Activated T-helper 2 cell treated with anti-CD3 and anti-CD28 coated beads, Interferon-gamma antibody, Interleukin-2, Interleukin-4, amounts not matched to agents 10 μg/mL and 5 μg/mL and 100 μg/mL, durations not matched to agents 14 hours and 24 hours and 36 hours (primary cell): ENCODE measurements at places on chromosomes 16 and 17.

- no peak for DNase-seq
Observed at GRCh38 chr16:75061669-75062068, 54.9 kb downstream of the LDHD start.

GRCh38 chr17:13593021-13593751, 8.5 kb downstream of the HS3ST3A1 start:
- no peak for DNase-seq

GRCh38 chr17:30477774-30478115, 537 bp downstream of the GOSR1 start:
- DNase-seq, result no peak

DNA sequence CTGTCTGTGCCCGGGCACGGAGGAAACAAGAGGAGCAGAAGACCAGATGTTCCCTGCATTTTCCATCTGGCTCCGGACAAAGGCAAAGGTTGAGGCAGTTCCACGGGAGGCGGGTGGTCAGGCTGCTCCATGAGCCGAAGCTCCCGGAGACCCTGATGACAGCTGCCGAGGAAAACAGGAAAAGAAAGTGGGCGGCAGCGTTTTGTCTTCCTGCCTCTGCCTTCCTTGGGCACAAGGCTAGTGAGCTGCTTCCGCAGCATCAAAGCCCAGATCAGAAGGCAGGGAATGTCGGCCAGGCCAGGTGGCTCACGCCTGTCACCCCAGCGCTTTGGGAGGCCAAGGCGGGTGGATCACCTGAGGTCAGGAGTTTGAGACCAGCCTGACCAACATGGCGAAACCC, 16.2 kb downstream of the SLC43A2 start:
- no peak for DNase-seq

DNA sequence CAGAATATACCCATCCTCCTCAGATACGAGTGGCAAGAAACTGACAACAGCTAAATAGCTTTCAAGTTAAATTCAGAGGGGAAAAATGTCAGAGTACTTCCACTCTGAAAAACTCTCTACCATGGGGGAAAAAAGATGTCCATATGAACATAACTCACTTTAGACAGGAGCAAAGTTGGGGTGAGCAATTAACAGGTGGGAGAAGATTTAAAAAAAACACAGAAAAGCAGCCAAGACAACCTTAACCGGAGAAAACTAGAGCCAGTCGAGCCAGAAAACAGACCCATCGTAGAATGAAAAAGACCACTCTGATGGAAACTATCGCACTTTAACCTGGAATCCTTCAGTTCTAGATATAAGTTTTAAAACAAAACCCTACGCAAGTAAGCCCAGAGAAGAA, 833 bp downstream of the TERF2 start:
- DNase-seq, result no peak

DNA sequence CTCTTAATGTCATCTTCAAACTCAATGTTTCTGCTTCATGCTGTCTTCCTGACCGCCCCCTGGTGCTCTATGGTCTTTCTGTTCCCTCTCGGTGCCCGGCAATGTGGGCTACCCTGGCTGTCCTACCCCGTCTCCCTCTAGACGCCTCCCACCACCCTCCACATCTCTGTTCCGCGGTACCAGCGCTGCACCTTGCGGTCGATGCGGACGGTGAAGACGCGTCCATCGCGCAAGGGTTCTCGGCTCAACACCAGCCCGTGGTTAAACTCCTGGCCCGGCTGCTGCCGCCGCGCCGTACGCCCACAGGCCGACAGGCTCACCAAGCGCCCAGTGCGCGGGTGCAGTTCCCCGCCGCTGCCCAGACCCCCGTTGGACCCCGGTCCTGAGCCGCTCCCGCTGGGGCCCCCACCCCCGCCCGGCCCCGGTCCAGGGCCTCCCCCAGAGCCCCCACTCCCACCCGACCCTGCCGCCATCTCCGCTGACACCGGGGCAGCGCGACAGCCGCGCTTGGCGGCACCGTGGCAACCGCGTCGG, at the start of gene NEURL4:
TSS of gene NEURL4 (minus strand) at position 496 of the 534 bp plus-strand sequence. CDS start at position 473, 23 bp downstream.
- DNase-seq, result no peak

DNA sequence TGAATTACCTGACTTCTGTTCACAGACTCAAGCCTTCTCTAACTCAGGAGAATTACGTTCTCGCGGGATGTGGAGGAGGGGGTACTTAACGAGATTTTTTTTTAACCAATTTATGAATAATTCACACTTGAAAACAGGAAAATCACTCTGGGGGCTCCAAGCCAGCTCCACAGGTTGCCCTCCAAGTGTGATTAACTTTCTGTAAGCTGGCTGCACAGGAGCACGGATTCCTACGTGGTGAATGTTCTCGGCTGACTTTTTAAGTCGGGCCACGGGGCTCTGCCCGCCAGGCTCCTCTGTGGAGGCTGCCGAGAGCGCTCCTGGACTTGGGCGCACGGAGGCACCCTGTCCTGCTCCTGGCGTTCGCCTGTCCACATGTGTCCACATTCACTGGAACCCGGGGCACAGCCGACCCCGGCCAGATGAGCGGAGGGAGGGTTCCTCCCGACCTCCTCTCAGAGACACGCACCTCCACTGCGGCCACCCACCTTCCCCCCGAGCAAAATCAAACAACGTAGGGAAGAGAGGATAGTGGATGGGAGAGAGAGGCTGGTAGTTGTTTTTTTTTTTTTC, 147.1 kb upstream of the CHMP6 start:
- no peak for DNase-seq

- DNase-seq, result no peak
Observed at GRCh38 chr17:2218426-2218825, 85.2 kb downstream of the SMG6 start.

GRCh38 chr17:69870091-69870530, 204.9 kb upstream of the KCNJ16 start:
- DNase-seq, result no peak

GRCh38 chr17:80358131-80358530, 56.8 kb upstream of the ENDOV start:
- DNase-seq, result no peak

GRCh38 chr16:12553191-12553590, 250.5 kb downstream of the CPPED1 start:
- no peak for DNase-seq
